Nucleus accumbens (tissue), 56 donors: ENCODE measurements at places on chromosomes 2 and 18.

- no peak for DNase-seq
Observed at GRCh38 chr18:79182047-79182713, 113.0 kb downstream of the ATP9B start.

DNA sequence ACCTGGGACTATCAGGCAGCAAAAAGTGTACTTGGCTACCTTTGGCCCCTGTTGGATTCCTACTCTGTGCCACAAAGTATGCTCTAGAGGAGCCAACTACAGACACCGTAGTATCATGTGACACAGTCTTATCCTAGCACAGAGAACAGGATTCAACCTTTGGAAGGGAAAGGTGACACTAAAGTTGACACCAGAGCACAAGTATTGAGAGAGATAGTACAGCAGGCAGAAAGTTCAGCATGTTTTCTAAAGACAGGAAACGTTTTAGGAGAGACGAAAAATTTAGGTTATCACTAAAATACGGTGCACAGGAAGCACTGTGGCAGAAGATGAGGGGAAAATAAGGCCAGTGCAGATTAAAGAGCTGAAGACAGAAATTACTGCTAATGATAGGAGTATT lies 18.6 kb downstream of the SMAD2 start:
- DNase-seq = no peak

DNA sequence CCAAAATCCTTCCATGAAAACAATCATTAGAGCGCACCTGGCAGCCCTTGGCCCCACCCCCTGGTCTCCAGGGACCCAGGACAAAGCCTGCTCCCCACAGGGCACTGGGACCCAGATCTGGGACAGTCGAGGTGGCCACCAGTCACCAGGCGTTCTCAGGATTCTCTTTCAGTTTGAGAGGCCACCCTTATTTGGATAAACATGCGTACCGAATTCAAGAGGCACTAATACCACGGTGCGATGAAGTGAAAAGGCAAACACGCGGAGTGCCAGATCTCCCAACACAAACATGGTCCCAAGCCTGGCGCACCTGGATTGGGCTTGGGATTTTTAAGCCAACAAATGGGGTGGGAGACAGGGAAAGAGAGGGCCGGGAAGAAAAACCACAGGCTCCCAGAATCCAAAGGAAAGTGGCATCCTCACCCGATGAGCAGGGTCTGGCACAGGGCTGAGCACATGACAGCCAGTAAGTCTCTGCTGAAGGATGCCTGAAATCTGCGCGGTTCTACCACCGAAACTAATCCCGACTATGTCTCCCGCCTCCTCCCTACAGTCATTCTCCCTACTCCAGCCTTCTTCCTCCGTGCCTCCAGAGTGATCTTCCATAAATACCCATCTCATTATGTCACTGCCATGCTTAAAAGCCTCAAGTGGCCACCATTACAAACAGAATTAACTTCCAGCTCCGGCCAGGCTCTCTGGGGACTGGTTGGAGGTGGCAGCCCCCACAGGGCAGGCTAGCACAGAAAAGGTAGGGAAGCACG lies 60.9 kb upstream of the KLHL29 start:
- DNase-seq = no peak

- no peak for DNase-seq
Observed at GRCh38 chr2:8454797-8455196, 227.1 kb upstream of the ID2 start.

DNA sequence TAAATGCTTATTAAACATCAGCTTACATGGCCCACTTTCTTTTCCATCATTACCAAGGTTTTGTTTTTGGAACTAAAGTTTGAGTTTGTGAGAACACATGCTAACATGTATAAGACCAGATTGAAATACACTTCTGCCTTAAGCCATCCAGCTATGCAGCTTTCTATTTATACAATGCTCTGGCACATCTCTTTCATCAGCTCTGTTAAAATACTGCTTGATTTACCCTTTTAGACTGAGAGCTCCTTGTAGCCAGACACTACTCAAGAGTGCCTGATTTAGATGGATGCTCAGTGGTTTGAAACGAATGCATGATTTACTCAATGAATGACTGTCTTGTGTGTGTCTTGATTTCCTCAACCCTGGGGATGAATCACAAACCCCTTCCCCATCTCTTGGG lies 392.5 kb downstream of the THSD7B start:
- DNase-seq = no peak

DNA sequence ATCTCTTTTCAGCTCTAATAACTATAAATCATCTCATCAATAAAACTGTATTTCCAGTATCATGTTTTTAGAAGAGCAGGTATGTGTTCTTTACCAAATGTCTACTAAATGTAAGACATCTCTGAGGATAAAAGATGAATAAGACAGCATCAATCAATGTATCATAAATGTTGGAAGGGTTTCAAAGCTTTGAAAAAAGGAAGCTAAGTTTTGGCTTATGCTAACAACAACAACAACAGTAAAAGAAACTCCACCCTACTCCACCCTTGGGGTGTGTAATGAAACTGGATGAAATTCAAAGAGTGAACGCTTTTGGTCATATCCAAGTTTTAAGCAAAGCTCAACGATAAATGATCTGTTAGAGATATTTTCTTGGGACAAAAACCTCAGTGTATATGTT lies 17.1 kb downstream of the PRKD3 start:
- DNase-seq = no peak

DNA sequence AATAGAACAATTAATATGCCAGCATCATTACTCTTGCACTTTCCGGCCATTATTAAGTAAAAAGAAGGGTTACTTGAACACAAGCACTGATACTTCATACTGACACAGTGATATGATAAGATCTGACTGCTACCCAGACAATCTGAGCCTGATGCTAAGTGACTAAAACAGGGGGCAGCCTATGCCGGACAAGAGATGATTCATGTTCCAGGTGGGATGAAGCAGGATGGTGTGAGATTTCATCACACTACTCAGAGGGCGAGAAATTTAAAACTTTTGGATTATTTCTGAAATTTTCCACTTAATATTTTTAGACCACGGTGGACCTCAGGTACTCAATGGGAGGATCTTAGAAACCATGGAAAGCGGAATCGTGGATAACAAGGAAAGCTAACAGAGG lies 61.7 kb downstream of the LIPG start:
- DNase-seq = no peak

DNA sequence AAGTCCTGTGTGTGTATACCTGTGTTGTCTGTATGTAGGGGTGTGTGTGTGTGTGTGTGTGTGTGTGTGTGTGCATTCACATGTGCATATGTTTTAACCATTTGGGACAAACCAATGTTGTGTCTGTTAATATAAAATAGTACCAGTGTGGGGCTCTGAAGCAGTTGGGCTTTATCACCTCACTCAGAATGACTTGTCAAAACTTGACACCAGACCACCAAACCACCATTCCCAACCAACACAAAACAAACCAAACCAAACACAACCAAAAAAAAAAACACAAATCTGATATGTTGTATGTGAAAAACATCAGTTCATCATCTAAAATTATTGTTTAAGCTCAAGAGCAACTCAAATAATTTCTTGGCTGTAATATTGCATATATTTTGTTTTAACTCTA lies 42.1 kb downstream of the CALCRL start:
- no peak for DNase-seq

DNA sequence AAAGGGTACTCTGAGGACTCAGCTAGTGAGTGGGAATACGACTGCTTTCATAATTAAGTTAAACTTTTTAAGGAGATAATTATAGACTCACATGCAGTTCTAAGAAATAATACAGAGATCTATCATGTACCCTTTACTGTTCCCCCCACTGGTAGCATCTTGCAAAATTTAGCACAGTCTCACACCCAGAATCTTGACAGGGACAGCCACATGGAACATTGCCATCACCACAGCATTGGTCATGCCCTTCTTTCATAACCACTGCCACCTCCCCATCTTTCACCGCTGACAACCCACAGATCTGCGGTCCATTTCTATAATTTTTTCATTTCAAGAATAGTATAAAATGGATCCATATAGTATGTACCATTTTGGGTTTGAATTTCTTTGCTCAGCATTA lies 37.8 kb downstream of the ARHGEF4 start:
- DNase-seq = no peak

DNA sequence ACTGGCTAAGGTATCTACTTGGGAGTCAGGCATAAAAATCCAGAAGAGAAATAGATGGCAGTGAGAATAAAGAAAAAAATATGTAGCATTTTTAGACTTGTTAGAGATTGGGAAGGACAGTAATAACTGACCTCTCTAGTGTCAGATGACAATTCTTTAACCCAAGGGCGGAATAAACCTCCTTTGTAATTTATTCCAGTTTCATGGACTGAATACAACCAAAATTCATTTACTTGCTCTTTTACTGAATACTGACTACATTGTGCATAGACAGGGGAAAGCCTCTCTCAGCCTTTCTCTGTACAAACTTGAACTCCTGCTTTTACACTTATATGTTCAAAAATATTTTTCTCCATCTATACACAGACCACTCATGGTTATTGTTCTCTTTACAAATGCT lies 475.3 kb upstream of the RAB12 start:
- DNase-seq = no peak

DNA sequence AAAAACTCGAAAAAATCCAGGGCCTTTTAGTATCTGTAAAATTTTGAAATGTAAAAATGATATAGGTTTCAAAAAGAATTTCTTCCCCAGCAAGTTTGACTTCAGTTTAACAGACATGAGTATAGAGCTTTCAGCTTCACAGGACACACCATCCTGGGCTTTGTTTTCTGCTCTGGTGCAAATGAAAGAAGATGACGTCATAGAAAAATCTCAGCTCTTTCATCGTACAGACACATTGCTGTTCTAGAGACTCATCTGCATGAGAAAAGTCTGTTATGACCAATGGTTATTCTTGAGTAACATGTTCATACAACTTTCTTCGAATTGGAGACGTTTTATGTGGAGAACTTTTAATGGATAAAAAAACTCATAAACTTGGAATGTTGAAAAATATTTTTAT lies 111.7 kb upstream of the DYNAP start:
- DNase-seq = no peak

- no peak for DNase-seq
Observed at GRCh38 chr18:63869374-63869773, 18.1 kb upstream of the SERPINB2 start.

DNA sequence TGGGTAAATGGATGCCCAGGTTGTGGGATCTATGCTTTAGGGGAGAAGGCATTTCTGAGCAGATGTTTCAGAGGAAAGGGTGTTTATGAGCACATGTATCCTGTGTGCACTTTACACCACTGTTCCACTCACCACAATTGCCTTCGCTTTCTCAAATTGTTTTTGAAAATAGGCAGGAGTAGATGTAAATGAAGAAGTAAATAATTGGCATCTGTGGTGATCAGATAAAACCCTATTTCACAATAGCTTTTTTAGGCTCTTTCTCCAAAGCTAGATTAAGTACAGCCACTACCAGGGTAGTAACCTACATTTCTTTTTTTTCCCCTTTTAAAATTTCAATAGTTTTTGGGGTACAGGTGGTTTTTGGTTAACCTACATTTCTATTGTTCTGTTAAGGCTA lies 40.6 kb downstream of the TMEM178A start:
- no peak for DNase-seq

DNA sequence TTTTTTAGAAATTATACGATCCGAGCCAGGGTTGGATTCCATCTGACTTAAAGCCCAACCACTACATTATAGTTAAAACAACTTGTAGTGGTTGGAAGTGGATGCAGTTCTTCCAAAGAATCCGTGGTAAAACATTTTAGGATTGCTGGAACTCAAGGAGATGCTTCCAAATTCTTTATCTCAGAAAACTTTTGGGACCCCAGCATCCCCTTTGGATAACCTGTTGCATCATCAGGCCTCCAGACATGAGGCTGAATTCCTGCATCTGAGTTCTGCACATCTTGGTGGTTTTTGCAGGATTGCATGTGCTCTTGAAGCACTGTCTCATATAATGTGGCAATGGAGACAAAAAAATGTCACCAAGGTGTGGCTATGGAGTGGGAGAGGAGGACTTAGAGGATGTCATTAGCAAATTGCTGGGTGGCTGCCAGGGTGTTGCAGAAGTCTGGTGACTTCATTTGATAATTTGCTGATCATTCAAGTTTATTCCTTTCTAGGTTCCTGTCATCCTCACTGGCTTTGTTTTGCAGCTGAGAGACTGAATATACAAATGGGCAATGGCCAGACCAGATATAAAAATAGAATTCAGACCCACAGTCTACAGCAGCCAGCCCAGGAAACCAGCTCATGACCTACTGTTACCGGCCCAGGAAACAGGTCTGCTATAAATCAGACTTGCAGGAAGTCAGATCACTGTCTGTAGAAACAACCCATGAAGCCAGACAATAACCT lies 207.7 kb downstream of the BCL2 start:
- no peak for DNase-seq

- DNase-seq = no peak
Observed at GRCh38 chr2:44759823-44760222, 181.7 kb upstream of the SIX3 start.

- DNase-seq = no peak
Observed at GRCh38 chr2:140892436-140892835, 1238.4 kb downstream of the LRP1B start.

DNA sequence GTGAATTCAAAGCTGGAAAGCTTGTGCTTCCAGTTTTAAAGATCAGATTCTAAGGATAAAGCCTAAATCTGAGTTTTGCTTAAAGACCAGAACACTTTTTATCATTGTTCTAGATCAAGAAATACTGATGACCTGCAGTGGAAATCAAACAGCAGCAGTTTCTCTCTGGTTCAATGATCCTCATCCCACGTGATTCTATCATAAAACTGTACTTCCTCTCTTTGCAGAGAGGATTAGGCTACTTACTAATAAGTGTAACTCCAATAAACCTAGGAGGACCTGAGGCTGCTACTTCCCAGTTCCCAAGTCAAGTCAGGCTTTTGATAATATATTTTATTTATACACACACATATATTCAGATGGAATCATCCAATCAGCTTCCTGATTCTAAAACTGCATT lies 81.9 kb downstream of the TCF4 start:
- DNase-seq = no peak

- DNase-seq = no peak
Observed at GRCh38 chr2:150135223-150135883, 352.1 kb downstream of the RND3 start.

DNA sequence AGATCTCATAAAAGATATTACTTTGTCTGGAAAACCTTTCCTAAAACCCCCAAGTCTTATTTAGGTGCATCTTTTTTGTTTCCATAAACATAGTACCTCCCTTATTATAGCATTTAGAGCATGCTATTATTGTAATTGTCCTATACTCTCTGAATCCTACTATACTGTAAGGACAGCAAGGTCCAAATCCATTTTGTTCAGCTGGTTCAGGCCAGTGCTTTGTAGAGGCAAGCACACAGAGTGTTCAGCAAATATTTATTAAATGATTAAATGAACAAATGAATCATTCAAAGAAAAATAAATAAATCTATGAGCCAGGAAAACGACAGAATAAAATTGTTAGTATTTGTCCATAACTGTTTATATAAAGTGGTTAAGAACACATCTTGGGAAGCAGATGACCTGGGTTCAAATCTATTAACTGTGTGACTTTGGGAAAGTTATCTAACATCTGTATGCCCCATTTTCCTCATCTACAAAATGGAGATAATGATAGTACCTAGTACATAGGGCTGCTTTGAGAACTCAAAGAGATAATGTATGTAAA lies 86.0 kb downstream of the COL3A1 start:
- no peak for DNase-seq
